ENCODE measurements at places on chromosomes 16 and 17. TPM values are rescaled to one million over a fixed set of nuclear protein-coding genes. Genes with fewer than 3 reads are reported as not detected.
A peak's percentile ranks its signal among the peaks of the same experiment; 100 is the strongest.

DNA sequence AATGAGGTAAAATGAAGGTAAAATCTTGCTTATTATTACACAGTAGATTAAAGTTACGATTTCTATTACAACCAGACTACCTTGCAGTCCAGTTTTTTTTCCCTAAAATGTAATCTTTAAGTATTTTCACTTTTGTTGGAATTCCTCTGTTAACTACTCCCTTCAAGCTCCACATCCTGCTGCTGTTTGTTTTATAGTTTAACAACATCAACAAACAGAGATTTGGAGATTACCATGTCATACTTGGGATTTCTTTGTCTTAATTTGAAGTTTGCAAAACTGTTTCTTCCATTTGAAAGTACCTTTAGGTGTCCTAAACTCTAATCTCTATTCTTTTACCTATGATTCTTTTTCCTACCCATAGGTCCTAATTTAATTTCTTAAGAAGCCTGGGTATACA, 83.3 kb downstream of the ABHD15 start:
- no peak for DNase-seq

- DNase-seq: no peak
These were observed 37.3 kb downstream of the BCO1 start for GRCh38 chr16:81275795-81276194.

- peak; percentile 54 for DNase-seq
These were observed 43.4 kb upstream of the ICAM2 start for GRCh38 chr17:64063766-64064224.

DNA sequence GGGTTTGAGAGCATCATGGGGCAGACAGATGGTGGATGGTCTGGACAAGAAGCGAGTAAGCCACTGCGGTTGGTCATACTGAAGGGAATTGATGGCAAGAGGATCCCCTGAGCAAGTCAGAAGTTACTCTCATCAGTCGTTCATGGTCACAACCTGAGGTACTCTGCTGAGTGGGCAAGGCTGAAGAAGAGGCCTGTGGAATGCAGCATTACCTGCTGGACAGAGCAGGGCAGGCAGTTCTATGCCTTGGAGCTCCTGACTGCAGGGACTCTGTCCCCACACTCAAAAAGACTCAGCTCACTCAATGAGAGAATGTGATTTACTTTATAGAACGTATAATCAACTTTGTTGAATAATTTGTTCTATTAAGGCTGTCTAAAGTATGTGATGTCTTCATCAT, 28.3 kb downstream of the ALDH3A2 start:
- DNase-seq: peak; percentile 30

DNA sequence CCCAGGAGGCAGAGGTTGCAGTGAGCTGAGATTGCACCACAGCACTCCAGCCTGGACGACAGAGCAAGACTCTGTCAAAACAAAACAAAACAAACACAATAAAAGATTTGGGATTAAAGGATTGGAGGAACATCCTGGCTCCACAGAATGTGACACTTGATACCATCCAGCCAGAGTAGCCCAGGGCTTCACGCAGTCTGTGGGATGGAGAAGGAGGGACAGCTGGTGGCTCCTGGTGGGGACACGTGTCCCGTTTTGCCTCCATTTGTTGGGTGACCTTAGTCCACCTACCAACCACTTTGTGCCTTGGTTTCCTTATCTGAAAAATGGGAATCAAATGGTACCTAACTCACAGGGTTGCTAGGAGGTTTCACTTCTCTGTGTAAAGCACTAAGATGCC, 12.4 kb upstream of the CYB561 start:
- no peak for DNase-seq

GRCh38 chr16:48448841-48449481, 63.7 kb upstream of the SIAH1 start:
- DNase-seq: no peak

GRCh38 chr16:49027420-49027819, 254.2 kb downstream of the CBLN1 start:
- DNase-seq: no peak

GRCh38 chr16:69444873-69445517, 20.6 kb downstream of the CYB5B start:
- DNase-seq: peak; percentile 13

GRCh38 chr16:84836234-84836647, 16.5 kb downstream of the CRISPLD2 start:
- DNase-seq: peak; percentile 98

DNA sequence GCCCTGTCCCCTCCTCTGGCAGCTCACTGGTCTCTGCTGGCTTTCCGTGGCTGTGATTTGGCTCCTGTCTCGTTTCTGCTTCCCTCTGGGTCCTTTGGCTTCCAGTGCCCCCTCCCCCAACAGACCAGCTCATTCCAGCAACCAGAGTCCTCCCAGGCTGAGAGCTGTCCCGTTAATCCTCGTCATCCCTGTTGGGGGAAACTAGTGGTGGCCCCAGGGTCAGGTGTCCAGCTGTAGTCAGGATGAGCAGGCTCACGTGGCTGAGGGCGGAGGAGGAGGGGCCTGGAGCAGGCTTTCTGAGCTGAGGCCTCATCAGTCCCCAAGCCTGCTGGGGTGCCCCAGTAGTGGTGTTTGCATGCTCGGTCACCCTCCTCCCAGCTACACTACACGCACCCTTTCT, 10.7 kb upstream of the CBX4 start:
- peak; percentile 32 for DNase-seq

- DNase-seq: no peak
These were observed 9.2 kb upstream of the WFIKKN1 start for GRCh38 chr16:621526-622105.

- no peak for DNase-seq
These were observed 271.8 kb downstream of the CPPED1 start for GRCh38 chr16:12531937-12532336.

DNA sequence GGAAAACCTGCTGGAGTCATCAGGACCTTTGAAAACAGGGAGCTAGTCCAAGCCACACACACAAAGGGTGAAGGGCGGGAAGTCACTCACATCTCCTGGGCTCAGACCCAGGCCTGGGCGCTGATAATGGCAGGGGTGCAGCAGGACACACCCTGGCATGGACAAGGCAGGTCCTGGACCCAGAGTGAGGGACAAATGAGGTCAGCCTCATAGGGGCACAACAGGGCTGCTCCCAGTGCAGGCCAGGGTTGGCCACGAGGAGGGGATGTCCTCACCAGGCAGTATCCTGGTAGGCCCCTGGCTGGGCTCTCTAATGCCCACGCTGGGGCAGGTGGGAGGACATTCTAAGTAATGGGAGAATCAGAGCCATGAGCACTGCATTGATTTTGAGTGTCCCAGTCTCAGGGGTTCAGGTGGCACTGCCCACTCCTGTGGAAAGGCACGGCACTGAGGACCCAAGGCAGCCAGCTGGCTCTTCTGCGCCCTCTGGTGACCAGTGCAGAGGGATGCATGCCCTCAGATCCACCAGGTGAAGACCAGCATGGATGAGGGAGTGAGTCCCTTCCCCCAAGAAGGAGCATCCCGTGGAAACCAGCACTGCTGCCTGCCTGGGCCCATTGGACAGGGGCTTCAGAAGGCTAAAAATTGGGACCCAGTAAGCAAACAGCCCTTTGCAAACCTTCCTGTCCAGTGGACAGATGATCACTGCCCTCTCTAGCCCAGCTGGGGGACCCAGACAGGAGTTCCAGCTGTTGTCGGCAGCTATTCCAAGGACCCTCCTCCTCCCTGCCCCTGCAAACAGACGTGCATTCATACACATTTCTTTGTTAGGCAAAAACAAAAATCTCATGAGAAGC, 23.4 kb upstream of the SREBF1 start:
- peak; percentile 66 for DNase-seq

GRCh38 chr17:63082952-63083351, 116.9 kb downstream of the TANC2 start:
- DNase-seq: no peak

GRCh38 chr17:38701504-38702165, 3.4 kb upstream of the MLLT6 start:
- peak; percentile 46 for DNase-seq

- DNase-seq: no peak
These were observed 50.1 kb downstream of the PIMREG start for GRCh38 chr17:6494239-6494941.

DNA sequence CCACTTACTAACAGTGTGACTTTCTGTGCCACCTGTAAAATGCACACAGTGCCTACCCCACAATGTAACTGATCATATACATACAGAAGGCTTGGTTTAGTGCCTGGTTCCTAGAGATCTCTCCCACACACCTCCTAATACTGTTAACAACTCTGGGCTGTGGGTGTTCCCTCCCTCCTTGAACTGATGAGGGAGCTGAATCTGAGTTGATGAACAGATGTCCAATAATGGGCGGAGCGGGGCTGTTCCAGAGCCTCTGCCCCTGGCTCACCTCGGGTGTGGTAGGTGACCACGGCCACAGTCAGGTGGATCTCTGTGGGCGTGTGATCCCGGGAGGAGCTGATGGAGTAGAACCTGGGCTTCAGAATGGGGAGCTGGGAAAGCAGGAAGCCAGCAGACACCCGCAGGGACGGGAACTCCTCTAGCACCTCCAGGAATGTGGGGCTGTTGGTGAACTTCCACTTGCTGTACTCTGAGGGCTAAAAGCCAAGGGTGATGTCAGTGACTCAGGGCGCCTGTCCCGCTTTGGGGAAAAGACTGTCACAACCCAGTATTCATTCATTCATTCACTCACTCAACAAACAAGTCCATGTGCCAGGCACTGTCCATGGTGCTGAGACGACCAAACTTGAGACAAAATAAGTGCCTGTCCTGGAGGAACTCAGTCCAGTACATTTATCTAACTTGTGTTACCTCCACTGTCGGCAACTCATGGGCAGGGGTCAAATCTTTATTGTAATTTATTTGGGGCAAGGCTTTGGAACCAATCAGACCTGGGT, 37.6 kb downstream of the NOS2 start:
- DNase-seq: peak; percentile 12

- no peak for DNase-seq
These were observed 1.3 kb downstream of the SMTNL2 start for GRCh38 chr17:4585638-4585994.

- DNase-seq: no peak
These were observed 221.1 kb upstream of the GSE1 start for GRCh38 chr16:85391769-85392583.

DNA sequence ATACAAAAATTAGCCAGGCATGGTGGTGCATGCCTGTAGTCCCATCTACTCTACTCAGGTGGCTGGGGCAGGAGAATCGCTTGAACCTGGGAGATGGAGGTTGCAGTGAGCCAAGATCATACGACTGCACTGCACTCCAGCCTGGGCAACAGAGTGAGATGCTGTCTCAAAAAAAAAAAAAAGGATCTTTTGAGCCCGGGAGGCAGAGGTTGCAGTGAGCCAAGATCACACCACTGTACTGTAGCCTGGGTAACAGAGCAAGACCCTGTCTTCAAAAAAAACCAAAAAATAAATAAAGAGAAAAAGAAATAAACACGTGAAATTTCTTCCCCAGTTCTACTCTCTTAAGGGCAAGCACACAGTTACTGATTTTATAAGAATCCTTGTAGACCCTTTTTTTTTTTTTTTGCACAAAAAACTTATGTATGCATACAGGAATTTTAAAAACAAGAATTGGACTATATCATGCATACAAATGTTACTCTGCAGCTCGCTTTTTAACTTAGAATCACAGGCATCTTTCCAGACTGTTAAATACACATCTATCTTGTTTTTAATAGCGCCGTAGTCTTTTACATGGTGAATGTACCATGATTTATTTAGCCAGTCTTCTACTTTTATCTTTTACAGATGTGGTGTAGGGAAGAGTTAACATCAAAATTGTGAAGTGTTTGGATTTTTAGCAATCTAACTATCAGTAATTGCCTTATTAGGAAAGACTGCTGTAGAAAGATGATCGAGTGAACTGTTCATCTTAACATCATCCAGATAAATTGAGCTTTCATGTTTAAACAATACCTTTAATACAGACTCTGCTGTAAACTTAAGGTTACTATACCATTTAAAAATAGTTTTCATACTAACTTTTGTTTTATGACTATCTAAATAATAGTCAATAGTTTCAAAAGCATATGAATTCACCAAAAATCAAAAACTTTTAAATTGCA, 14.6 kb downstream of the CDH3 start:
- peak; percentile 60 for DNase-seq

DNA sequence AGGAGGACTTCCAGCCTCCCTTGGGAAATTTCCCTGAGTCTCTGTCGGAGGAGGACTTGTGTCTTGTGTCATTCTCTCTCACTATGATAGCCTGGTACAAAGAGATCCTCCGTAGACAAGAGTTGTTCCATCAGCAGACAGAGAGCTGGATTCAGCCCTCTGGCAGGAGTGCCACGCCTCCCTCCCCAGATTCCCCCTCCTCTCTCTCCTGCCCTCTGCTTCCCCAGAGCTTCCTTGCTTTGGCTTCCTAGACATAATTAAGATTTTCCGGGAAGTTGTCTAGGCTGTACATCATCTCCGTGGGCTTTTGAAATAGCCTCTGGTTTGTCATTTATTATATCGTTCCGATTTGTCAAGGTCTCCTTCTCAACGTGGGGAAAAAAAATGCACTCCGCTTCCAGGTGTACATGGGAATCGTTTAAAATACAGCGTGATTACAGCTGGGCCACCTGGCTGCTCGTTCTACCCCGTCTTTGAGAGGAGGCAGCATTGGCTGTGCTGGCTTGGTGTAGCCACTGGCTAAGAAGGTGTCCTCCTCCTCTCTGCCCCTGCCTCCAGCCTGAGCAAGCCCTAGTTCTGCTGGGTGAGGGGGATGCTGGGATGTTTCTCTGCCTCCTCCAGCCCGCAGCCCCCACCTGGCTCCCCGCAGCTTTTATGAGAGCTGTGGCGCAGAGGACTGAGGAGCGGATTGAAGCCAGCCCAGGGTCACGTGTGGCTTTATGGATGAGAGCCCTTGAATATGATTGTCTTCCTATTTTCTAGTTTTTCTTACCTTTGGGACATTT, 282.5 kb downstream of the SNX29 start:
- no peak for DNase-seq

Gene SGF29
- total RNA-seq: 14.0 TPM

Gene CHST6
- 0.48 TPM for total RNA-seq

Gene KRTAP4-5
- total RNA-seq: 5.5 TPM

Gene TNP2
- 5.3 TPM for total RNA-seq

Gene KCNH6
- not detected for total RNA-seq

Gene OTOA
- 1.4 TPM for total RNA-seq

Gene FCSK
- total RNA-seq: 6.5 TPM

Gene SEC14L5
- 0.72 TPM for total RNA-seq

Gene GIT1
- 1.9 TPM for total RNA-seq

Gene SEPTIN1
- 8.9 TPM for total RNA-seq

Gene RNF227
- 2.6 TPM for total RNA-seq

Gene CDH11
- total RNA-seq: 419 TPM

Gene PFN1
- 339 TPM for total RNA-seq

Gene CCDC200
- not detected for total RNA-seq

Gene MMP28
- 113 TPM for total RNA-seq

Gene ZFHX3
- total RNA-seq: 26.7 TPM

Gene CYTH1
- total RNA-seq: 44.3 TPM

Gene TLCD2
- 5.8 TPM for total RNA-seq
